ENCODE measurements at places on chromosomes 6 and 20. TPM values are rescaled to one million over a fixed set of nuclear protein-coding genes. Genes with fewer than 3 reads are reported as not detected.

DNA sequence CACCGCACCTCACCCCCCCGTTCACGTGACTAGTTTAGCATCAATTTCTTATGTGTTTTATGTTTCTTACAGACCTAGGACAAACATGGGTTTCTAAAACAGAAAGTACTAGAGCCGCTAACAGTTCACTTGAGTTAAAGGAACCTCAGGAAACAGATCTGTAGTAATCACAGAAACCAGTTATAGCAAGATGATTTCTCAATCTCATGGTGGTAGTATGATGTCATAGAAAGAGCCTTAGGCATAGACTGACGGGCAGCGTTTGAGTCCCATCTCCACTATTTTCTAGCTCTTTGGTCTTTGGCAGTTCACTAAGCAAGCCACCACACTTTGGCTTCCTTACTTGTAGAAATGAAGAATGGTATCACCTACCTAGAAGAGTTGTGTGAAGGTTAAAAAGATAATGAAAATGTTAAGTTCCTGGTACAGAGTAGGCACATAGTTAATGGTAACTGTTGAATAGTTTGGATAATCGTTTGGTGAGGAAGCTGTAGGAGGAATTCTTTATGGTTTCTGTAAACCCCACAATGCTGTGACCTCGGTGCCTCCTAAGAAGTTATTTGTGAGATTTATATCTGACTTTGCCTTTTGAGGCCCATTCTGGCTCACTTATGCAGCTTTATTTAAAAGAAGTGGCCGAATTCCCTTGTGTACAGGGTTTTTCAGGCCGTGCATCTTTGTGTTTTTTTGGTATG is 21.3 kb downstream of the CTNNBL1 start:
- H3K27me3 ChIP-seq: no peaks in the 10 kb centered on the region
- no peak for DNase-seq
- H3K27ac ChIP-seq: no peak overlapping the region
- H3K36me3 ChIP-seq: peaks cover 7% of the 10 kb centered on the region

- H3K4me1 ChIP-seq: no peaks in the 10 kb centered on the region
- DNase-seq: no peak
- no peak overlapping the region for H3K4me3 ChIP-seq
- H3K27ac ChIP-seq: no peak overlapping the region
- H3K27me3 ChIP-seq: no peaks in the 10 kb centered on the region
Observed at GRCh38 chr20:40770564-40771307, 81.7 kb upstream of the MAFB start.

AAR2 gene
- 24.9 TPM for total RNA-seq

AURKA gene
- 53.8 TPM for total RNA-seq

Data from Karpas-422 (cell line).